ENCODE measurements at places on chromosomes 3 and 15.

- DNase-seq, result peak; percentile 24
Observed at GRCh38 chr3:53495520-53496391, 1.3 kb downstream of the CACNA1D start.

DNA sequence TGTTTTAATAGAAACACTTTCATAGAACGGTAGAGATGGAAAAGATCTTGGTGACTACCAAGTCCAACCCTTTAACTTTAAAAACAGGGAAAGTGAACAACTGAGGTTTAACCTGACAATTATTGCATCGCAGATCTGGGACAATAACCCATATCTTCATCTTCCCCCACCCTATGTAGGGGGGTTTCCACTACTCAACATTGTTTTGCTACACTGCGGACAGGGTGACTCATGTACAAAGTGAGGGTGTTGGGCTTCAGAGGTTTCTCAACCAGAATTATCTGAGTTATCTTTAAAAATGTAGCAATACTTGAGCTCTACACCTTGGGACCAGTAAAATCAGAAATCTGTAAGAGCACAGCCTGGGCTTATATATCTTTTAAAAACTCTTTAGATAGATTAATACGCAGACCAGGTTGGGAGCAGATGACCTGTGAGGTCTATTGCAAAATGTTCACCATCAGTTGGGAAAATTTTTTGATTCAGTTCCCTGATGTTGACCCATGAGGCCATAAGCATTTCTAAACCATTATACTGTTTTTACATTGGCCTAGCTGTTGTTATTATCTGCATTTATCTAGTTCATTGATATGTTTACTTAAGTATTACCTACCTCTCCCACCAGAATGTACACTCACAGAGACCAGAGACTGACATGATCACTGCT is 103.6 kb upstream of the ICE2 start:
- DNase-seq, result no peak

DNA sequence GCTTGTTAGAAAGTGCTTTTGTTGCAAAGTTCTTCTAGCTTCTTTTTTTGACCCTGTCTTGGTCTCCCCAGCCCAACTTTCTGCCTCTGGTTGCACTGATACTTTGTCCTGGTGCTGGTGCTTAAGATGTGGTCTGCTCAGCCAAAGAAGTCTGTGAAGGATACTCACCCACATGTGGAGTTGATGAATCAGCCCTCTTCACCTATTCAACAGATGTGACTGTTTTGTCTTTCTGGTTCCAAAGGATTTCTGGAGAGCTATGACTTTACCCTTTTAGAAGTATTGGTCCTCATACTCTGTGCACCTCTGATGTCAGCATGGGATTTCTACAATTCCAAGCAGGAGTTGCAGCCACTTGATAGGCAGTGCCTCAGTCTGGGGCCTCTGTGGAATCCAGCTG is 84.1 kb downstream of the PCCB start:
- DNase-seq, result no peak

DNA sequence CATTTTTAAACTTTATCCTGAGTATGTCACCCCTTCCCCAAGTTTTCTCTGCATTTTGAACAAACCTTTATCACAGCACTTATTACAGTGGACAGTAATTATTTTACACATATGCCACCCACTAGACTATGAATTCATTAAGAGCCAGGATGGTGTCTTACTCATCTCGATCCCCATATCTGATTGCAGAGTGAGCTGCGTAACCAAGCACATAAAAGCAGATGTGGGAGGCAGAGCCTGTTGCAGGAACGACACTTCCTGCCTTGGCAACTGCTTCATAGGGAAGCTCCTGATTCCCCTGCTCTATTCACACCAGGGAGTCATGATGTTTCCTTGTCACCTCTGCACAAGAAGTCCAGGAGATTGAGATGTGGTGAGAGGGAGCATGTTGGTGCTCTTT is 91.1 kb downstream of the MINAR1 start:
- DNase-seq, result no peak

DNA sequence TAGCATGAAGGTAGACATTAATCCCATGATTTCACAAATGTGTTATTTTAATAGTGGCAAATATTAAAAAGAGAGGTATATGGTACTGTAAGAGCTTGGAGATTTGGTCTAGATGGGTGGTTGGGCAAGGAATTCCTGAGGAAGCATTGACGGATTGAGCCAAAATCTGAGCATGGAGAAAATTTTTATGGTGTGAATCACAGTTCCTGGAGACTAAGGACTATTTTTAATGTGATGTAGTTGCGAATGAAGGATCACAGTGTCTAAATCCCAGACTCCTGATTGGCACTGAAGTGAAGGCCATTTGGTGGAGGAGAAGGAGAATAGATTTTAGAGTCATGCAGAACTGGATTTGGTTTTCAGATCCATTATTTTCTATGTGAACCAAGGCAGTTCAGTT is 188.7 kb upstream of the FEZF2 start:
- no peak for DNase-seq

DNA sequence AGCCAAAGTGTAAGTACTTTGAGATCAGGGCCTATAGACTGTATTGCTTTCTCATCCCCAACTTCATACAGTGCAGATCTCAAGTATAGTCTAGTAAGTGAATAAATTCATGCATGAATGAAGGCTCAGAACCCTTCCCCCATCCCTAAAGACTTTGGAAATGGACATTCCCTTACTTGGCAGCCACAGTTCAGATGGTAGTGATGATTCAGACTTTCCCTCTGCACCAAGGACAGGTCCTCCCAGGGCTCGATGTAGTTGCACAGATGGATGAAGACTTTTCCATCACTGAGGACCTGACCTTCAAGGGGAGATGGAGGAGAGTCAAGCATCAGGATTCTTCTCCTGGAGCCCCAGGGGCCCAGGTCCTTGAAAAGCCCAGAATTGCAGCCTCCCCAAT is 4.6 kb downstream of the TIMP4 start:
- DNase-seq, result no peak

DNA sequence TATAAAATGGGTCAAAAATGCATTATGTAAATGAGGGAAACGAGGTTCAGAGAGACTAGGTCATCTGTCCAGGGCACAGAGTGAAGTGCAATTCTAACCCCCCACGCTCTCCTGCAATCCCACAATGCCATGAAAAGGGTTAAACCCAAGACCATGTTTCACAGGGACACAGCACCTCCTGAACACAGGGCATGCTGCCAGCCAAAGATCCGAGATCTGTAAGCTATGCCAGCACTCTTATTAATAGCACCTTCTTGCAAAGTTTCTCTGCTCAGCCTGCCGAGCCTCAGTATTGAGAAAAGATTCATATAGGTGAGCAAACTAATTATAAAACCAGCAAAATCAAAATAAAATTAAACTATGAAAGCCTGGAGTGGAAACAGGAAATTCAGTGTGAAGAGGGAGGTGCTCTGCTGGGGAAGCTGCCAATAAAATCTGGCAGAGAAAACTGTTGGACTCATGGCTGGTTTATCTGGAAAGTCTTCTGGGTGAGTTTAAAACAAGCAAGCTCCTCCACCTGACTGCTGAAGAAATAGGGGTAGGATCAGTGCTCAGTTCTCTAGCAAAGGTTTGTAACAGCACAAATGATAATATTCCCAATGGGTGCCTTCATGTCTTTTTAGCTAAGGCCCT is 50.3 kb downstream of the LRIG1 start:
- peak; percentile 69 for DNase-seq

DNA sequence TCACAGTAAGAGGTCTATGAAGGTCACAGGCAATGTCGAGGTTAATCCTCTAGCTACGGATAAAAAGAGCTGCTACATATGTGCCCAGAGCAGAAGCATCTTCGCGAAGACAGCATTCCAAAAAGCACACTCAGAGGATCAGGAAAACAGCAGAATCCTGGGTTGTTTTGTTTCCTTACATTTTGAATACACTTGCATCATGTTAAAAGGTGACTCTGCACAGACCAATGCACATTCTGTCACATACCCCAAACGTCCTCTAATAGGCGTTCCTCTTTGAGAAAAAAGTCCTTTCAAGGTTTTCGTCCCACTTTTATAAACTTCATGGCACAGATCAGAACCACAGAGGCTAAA is 52.7 kb downstream of the VGLL4 start:
- no peak for DNase-seq

DNA sequence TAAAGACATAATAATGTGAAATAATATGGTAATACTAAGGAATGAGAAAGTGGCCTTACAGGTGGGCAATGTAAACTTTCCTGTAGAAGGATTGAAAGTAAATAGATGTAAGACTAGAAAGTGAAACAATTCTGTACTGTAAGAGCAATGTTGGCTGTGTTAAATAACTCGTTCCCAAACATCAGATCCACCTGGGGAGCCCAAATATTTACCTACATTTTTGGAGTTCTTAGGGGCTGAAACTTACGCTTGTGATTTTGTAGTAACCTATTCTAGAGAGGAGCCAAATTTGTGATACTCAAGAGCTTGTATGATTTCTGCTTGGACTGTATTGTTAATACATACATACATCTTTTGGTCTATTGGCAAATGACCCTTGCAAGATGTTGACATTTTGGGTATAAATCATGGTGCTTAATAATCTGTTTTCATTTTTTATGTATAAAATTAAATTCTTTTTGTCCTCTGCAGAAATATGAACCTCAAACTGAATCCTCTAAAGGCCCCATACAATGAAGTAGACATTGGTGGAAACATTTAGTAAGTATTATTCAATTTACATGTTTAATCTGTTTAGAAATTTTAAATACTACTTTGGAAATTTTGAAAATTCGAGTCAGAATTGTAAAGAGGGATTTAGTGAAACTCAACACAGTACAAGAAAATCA is 8.5 kb upstream of the CHD2 start:
- no peak for DNase-seq

- DNase-seq, result no peak
Observed at GRCh38 chr3:10333349-10333650, 12.4 kb upstream of the SEC13 start.

- DNase-seq, result no peak
Observed at GRCh38 chr3:187777331-187777941, 32.2 kb upstream of the BCL6 start.

GRCh38 chr3:119238363-119238762 is 2.3 kb downstream of the B4GALT4 start:
- DNase-seq, result no peak

DNA sequence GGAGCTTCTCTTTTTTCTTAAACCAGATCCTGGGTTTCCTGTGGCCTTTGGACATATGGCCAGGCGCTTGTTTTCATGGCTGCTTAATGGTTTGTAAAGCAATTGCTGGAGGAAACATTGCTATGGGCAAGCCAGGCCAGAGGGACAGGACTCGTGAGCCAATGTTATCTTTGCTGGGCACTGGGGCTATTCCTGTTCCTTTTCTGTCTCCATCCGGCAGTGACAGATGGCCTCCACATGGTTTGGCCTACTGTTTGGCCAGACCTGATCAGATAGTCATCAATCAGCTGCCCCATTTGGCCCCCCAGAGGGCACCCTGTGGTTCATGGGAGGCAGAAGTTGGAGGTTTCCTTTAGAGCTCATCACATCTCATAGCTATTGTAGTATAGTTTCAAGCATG is 326.1 kb upstream of the ROPN1 start:
- no peak for DNase-seq

DNA sequence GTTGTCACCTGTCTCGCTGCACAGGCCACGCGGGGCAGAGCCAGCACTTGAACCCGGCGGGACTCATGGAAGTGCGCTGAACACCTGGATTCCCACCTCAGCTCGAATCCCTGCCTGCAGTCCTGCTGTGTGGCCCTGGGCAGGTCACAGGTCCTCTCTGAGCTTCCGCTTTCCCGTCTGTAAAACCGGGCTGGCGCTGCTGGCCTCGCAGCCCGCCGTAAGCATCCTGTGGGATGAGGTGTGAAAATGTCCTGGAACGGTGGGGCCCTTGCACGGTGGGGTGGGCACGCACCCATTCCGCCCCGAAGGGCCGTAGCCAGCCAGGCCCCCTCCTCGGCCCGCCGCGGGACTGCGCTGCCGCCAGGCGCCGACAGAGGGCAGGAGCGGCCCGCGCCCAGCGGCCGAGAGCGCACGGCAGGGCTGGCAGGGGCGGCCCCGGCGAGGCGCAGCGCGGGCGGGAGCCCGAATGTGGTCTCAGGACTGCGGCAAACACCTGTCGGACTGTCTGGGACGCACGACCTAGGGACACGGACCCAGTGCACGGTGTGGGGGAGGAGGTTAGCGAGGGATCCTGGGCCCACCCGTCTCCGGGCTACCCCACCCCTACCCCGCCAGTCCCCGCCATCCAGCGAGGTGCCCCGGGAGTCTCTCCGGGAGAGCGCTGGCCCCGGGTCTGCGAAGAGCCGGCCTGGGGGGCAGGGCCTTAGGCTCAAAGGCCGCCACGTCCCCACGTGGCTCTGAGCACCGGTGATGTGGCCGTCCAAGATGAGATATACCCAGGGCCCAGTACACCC is 40.4 kb downstream of the DNAJB8 start:
- DNase-seq, result peak; percentile 51

DNA sequence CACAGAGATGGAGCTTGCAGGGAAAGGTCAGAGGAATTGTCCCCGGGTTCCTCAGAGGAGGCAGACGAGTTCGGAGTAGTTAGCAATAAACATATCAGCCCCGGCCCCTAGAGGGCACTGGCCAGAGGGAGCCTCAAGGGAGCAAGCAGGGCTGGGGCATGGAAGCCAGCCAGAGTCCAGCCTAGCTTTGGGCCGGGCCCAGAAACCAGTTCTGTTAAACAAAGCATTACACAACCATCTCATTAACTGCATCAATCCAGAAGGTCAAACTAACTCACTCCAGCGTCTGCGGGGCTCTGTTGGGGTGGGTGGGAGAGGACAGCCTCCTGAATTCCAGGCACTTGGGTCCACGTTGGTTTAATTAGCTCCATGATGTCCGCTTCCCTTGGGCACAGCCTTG is 41.0 kb upstream of the IREB2 start:
- peak; percentile 33 for DNase-seq
